ENCODE measurements at places on chromosomes 13 and 19. TPM values are rescaled to one million over a fixed set of nuclear protein-coding genes. Genes with fewer than 3 reads are reported as not detected.

- DNase-seq: no peak
Observed at GRCh38 chr13:100131863-100132574, 43.1 kb downstream of the PCCA start.

- no peak for DNase-seq
Observed at GRCh38 chr19:38744298-38744681, at the start of gene CAPN12. CAPN12 (minus strand) TSS chr19:38744474; CDS start chr19:38744165, 309 bp downstream.

GRCh38 chr13:51970349-51970748 lies 40.9 kb downstream of the ATP7B start:
- no peak for DNase-seq

Gene MEIOSIN
- not detected for total RNA-seq

DNA sequence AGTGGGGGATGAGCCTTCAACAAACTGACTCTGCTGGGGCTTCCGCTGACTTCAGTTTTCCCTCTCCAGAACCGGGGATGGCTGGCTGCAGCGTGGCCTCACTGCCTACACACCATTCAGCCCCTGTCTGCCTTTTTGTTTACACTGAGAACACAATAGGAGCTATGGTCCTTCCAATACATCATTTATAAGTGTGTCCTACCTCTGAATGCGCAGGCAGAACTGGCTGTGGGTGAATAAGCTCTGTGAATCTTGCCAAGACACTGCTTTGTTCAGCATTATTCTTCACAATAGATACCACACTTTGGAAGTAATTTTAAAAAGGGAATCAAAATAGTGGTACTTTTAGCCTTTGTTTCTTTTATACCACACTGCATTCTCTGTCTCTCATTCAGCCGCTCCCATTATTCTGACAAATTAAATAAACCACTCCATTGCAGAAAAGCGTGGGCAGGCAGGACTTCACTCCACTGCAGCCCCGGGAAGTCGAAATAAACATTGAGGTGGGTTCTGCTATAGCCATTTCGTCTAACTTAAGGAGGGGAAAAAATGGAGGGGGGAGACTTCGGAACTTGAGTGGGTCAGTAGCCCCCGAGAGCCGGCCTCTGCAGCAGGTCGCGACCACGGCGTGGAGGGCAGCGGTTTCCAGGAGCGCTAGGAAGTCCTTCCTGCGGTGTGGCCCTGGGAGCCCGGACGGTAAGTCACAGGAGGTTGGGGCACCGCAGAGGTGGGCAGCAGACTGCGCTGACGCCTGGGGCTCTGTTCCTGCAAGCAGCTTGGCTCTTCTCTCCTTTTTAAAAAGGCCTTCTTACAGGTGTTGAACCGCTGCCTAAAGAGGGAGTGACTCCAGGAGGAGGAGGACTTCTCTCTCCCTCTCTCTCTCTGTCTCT lies 94.8 kb upstream of the SOX1 start:
- DNase-seq: no peak

GRCh38 chr19:12752056-12752781 lies 628 bp downstream of the BEST2 start:
- no peak for DNase-seq
